ENCODE measurements at places on chromosomes 6 and 20.
A peak's percentile ranks its signal among the peaks of the same experiment; 100 is the strongest.

GRCh38 chr6:122153557-122153956 is 245.9 kb upstream of the HSF2 start:
- no peak for DNase-seq

DNA sequence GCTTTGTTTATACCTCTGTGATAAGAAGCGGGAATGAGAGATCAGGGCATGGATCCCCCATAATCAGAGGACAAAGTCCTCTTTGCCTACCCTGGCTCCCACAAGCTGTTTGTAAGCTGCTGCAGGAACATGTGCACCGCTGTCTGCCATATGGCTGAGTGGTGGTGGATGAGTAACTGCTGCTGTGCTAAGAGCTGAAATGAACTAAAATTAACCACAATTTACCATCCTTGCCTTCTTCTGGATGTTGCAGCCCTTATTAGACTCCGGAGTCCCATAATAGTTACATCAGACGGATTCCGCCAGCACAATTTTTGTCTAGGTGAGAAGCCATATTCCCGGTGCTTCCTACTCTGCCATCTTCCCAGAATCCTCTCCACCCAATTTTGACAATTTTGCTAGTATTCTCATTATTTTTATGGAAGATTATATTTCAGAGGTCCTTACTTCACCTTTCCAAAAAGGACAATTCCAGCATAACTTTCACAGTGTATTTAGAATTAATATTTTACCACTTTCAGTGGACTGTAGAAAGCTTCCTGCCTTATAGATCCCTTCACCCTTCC is 6.0 kb upstream of the CMTR1 start:
- no peak for DNase-seq

- no peak for DNase-seq
Measured at GRCh38 chr6:156854466-156855161, 77.4 kb downstream of the ARID1B start.

DNA sequence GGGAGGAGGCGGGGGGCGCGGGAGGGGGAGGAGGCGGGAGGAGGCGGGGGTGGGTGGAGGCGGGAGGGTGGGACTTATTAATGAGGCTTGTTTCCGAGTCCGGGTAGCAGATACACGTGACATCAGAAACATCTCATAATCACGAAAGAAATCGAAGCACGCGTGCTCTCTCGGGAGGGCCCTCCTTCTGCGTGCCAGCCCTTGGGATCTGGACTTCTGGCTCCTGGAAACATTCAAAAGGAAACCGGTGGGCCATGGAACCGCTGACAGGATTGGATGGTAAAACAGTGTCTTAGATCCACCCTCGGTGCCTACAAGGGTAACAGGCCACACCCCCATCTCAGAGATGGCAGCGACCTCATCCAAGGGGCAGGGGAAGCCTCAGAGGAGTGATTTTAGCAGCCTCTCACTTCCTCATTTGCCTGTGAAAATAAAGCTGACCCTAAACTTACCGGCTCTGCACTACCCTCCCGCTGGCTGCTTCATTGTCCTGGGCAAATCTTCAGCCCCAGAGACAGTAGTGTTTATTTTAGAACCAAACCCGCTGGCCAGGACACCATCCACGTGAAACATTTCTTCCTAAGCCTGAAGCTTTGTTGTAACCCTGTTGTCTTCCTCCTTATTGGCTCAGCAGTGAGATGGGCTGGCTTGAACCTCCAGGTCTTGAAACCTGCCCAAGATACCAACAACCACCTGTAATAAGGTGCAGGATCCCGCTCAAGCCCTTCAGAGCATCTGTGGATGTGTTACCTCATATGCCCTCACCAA is 97.5 kb downstream of the PSMG4 start:
- DNase-seq = peak; percentile 83

GRCh38 chr6:73898599-73898998 is 202.6 kb downstream of the CD109 start:
- DNase-seq = no peak
